ENCODE measurements at places on chromosomes 2 and 18. TPM values are rescaled to one million over a fixed set of nuclear protein-coding genes. Genes with fewer than 3 reads are reported as not detected.

The SLC14A1 gene
- polyA plus RNA-seq = 0.56 TPM

The OR6B2 gene
- not detected for polyA plus RNA-seq

The PLB1 gene
- 3.1 TPM for polyA plus RNA-seq

The FOXD4L1 gene
- not detected for polyA plus RNA-seq

The APLF gene
- polyA plus RNA-seq = 0.46 TPM

The TTN gene
- 0.03 TPM for polyA plus RNA-seq

The TNFRSF11A gene
- 0.92 TPM for polyA plus RNA-seq

The DOK6 gene
- 0.31 TPM for polyA plus RNA-seq

The RESP18 gene
- polyA plus RNA-seq = not detected

The SLC30A3 gene
- not detected for polyA plus RNA-seq

The ACTG2 gene
- 206 TPM for polyA plus RNA-seq

The B3GNT7 gene
- polyA plus RNA-seq = 8.0 TPM

The LIMS2 gene
- polyA plus RNA-seq = 33.0 TPM

The PAX8 gene
- polyA plus RNA-seq = 1.1 TPM

The ABCG8 gene
- polyA plus RNA-seq = not detected

The PREPL gene
- polyA plus RNA-seq = 11.9 TPM
